Thoracic aorta endothelial cell (primary cell): ENCODE measurements at places on chromosomes 1 and 21. TPM values are rescaled to one million over a fixed set of nuclear protein-coding genes. Genes with fewer than 3 reads are reported as not detected.

EXOSC10 gene
- total RNA-seq = 99.6 and 105 TPM in 2 replicates

KCNJ9 gene
- total RNA-seq = not detected in 2 replicates

ADAMTS4 gene
- 35.9 and 90.2 TPM in 2 replicates for total RNA-seq

ITPKB gene
- 47.1 and 47.6 TPM in 2 replicates for total RNA-seq

SLC30A1 gene
- total RNA-seq = 47.3 and 65.0 TPM in 2 replicates

TIAM1 gene
- total RNA-seq = 0.14 TPM in 1 of 2 replicates, not detected in the other

PTGFR gene
- under 0.01 and 0.14 TPM in 2 replicates for total RNA-seq

S100A7 gene
- total RNA-seq = not detected in 2 replicates

MLLT11 gene
- 7.5 and 11.7 TPM in 2 replicates for total RNA-seq

SPRR1A gene
- not detected in 2 replicates for total RNA-seq

KDF1 gene
- not detected in 2 replicates for total RNA-seq

TCEA3 gene
- 0.53 and 1.0 TPM in 2 replicates for total RNA-seq

MIXL1 gene
- 0.13 and 0.14 TPM in 2 replicates for total RNA-seq

DEDD gene
- 28.6 and 31.4 TPM in 2 replicates for total RNA-seq

PTPN22 gene
- total RNA-seq = 6.0 and 15.8 TPM in 2 replicates

IGFN1 gene
- not detected in 2 replicates for total RNA-seq

FBXO42 gene
- 19.8 and 21.1 TPM in 2 replicates for total RNA-seq

B3GALT5 gene
- total RNA-seq = not detected in 2 replicates

TNFSF4 gene
- 33.5 and 90.3 TPM in 2 replicates for total RNA-seq

MPL gene
- total RNA-seq = 0.07 TPM in 1 of 2 replicates, not detected in the other

RORC gene
- 0.13 TPM in 1 of 2 replicates, not detected in the other for total RNA-seq

TLCD4 gene
- 0.13 and 0.14 TPM in 2 replicates for total RNA-seq

AVPR1B gene
- not detected in 2 replicates for total RNA-seq

GSTM5 gene
- total RNA-seq = 0.40 TPM in 1 of 2 replicates, not detected in the other

BMP8B gene
- total RNA-seq = under 0.01 and 0.22 TPM in 2 replicates

ATP13A2 gene
- 50.9 and 74.9 TPM in 2 replicates for total RNA-seq
